ENCODE measurements at places on chromosomes 3 and 15.
A peak's percentile ranks its signal among the peaks of the same experiment; 100 is the strongest.

DNA sequence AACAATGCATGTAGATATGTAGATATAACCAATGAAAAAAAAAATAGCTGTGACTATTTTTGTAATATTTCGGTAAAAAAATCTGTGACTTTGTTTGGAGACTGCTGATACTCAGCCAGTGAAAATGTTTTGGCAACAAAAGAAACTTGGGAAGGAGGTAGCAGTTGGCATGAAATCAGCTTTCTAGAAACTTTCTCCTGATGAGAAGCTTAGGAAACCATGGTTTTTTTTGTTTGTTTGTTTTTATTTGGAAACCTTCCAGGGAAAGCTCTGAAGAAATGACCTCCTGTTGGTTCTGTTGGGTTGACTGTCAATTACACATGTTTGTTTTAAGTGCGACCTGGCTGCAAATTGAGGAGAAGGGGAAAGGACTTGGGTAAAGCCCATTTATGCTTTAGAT, 445.9 kb downstream of the UNC13C start:
- no peak for DNase-seq

DNA sequence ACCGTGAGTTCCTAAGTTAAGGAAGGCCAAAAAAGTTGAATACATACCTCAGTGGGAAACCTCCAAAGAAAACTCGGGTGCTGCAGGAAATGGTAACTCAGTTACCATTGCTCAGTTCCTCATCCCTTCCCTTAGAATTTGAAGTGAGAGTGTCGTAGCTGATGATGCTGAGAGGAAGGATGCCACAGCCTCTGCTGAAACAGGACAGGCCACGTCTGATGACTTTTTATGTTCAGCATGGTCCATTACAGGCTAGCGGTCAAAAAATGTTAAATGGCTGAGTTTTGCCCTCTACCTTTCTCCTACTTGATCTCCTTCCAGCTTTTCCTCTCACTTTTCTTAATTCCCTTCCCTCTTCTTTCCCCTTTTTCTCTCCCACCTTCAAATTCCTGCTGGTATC, 135.5 kb downstream of the GHSR start:
- no peak for DNase-seq

GRCh38 chr3:130259166-130259874, 86.2 kb upstream of the COL6A5 start:
- no peak for DNase-seq

DNA sequence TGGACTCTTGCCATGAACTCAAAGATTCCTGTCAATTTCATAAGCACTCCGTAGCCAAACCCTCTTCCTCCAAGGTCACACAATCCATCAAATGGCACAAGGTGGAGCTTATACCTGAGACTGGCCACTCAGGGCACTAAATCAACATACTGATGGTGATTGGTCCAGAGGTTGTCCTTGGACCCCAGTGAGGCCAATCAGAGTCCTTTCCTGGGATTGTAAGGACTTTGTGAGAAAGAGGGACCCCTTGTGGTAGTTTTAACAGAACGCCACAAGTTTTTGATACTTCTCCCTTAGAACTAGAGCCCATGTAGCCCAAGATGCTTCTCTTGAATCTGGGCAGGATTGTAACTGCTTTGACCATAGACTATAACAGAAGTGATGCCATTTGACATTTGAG, 44.4 kb upstream of the LARS2 start:
- peak; percentile 36 for DNase-seq

- DNase-seq: peak; percentile 40
These were observed 5.8 kb upstream of the TM4SF4 start for GRCh38 chr3:149468504-149469212.
